ENCODE measurements at places on chromosomes 1 and 21. TPM values are rescaled to one million over a fixed set of nuclear protein-coding genes. Genes with fewer than 3 reads are reported as not detected.
A peak's percentile ranks its signal among the peaks of the same experiment; 100 is the strongest.

DNA sequence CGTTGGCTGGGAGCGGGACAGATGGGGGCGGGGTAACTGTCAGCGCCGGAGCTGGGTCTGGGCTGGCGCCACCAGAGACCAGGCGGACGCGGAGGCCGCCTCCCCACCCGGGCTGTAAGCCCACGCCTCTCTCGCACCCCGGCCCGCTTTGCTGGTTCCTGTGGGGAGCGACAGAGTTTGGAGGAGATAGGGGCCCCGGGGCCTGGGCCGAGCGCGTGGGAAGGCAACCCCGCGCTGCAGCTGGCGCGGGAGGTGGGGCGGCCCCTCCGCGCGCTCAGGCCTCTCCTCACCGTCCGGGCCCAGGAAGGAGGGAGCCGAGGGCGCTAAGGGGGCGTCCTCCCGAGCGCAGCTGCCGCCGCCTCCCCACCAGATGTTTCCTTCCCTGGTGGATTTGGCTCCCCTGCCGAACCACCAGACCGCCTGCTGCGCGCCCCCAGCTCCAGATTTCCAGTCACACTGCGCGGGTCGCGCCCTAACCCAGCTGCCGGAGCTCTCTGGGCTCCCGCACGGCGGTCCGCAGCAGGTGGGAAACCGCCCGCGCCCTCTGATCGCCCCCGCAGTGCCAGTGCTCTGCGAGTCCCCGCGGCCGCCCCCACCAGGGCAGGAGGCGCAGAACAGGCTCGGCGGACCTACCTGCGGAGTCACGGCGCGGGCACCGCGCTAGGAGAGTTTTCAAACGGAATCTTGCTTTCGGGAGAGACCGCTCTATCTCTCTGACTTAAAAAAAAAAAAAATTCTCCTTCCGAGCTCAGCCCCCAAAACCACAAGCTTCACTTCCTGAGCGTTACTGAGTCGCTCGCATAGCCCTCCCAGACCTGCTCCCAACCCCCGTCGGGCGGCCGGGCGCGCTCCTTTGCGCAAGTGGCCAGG is 1.1 kb downstream of the GFI1 start:
- no peak for DNase-seq

DNA sequence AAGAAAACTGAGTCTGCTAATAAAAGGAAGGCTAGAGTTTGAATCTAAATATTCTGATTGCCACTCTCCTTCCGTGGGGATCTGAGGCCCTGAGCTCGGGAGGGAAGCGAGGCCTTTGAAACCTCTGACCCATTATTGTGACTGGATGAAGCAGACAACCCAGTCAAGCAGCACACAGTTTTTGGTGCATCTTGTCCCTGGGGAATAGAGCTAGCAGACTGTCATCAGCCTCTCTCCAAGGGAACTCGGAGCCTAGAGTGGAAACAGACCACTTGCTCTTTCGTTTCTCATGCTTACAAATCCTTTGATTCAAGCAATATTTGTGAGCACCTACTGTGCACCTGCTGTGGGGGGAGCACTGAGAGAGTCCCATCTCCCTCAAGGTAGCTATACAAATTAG is 133.2 kb upstream of the KLHDC7A start:
- no peak for DNase-seq

DNA sequence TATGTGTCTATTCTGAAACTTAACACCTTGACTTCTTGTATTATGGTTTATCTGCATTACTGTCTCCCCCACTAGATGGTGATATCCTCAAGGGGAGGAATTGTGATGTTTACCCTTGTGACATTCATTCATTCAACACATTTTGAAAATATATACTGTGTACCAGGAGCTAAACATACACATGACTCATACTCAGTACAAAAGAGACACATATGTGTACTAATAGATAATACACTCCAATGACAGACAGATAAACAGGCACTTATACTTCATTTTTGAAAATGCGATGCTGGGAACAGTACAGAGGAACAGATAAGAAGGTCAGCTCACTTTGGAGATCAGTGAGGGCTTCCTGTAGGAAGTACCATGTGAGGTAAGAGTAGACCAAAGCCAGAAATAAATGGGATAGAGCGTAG is 8.9 kb upstream of the RAB3GAP2 start:
- peak; percentile 33 for DNase-seq

GRCh38 chr1:231629132-231629531 is 2.5 kb downstream of the DISC1 start:
- DNase-seq: no peak

Gene PRMT2
- total RNA-seq: 126 TPM

Gene SPRR2F
- not detected for total RNA-seq
